Parietal lobe (tissue), 2 donors: ENCODE measurements at places on chromosomes 11 and 22. TPM values are rescaled to one million over a fixed set of nuclear protein-coding genes. Genes with fewer than 3 reads are reported as not detected.

Gene MS4A15
- not detected for total RNA-seq

Gene LMNTD2
- total RNA-seq: not detected

Gene OTOG
- 0.63 TPM for total RNA-seq

Gene HOATZ
- total RNA-seq: 1.3 TPM

Gene MIAT
- 490 TPM for total RNA-seq

Gene LSP1
- total RNA-seq: 0.63 TPM
